ENCODE measurements at places on chromosomes 3 and 15.
A peak's percentile ranks its signal among the peaks of the same experiment; 100 is the strongest.

DNA sequence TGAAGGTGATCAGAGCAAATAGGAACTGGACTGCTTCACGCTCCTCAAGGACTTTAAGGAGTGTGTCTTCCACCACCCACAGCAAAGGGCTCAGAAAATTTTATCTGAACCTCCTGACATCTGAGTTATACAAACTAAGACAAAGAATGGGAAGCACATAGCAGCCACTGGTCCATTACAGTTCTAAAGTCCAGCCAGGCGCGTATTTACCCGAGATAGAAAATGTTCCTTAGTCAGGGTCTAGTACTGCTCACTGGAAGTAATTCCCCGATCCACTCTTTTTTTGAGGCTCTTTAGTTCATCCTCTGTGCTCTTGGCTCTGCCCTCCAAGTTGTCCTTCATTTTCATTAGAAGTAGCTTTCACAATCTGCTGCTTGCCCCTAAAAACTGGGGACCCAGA lies 88.5 kb upstream of the GOLGA8J start:
- no peak for DNase-seq

GRCh38 chr3:181705086-181705480 lies 6.6 kb upstream of the SOX2 start:
- DNase-seq = no peak

GRCh38 chr3:26104851-26105251 lies 315.0 kb downstream of the OXSM start:
- DNase-seq = no peak

DNA sequence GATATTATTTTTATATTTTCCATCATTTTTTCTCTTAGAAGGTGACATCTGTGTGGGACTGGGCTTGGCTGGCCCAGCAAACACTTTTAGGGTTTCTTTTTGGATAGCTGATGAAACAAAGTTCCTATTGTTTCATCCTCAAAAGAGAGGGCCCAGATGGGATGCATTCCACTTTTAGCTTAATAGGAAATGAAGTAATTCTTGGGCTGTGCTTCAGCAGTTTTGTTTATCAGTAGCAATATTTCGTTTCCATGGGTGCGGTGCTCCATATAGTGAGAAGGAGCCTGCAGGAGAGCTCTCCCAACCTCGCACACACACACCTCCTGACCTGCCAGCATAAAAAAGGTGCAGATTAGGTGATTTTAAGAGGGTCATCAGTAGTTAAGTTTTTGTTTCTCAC lies 147.5 kb downstream of the AKAP13 start:
- DNase-seq = no peak

DNA sequence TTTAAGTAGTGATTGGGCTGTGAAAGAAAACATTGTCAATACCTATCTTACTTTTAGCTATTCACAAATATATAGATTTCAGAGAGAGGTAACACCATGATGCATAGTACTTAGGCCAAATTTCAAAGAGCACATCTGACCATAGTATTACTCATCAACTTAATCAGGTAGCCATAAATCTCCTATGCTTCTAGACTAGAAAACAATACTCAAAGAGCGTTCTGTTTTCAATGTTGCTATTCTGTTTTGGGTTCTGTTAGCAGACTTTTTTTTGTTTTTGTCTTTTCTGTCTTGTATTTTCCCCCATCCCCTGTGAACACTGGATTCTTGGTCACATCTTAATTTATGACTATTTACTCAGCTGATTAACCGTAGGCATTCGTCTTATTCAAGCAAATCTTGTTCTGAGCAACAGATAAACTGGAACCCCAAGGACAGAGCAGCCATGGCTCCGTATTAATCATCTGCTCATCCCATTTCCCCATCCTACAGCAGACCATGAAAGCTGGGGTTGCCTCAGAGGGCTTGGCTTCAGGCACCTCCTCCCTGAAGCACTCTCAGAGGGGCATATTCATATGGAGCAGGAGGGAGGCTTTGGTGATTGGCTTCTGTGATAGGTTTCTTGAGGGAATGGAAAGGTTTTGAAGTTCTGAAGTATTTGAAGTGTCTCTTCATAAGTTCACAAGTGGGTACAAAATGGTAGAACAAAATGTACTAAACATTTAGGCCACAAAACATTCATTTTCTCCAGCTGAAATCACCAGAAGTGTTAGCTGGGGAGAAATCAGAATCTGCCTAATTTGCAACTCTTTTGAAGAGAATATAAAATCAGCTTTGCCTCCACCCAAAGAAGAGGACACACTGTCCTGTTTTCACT lies 105.3 kb downstream of the TNIK start:
- DNase-seq = no peak

DNA sequence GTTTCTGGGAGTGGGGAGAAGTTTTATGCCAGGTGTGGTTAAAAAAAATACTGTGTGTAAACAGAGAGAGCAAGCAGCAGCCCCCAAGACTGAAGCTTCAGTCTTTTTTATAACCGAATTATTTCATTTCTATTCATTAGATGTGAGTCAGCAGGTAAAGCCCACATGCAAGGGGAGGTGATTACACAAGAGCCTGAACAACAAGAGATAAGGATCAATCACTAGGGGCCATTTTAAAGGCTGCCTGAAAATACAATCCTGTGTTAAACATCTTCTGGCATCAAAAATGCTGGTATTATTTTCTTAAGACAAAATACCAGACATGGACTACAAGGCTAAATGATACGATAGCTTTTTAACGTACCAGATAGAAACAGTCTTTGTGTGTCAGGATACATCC lies 217.3 kb downstream of the SUCLG2 start:
- no peak for DNase-seq

GRCh38 chr3:94065819-94066480 lies 3.1 kb downstream of the NSUN3 start:
- no peak for DNase-seq

GRCh38 chr15:52019394-52020220 lies 588 bp downstream of the MAPK6 start:
- DNase-seq = peak; percentile 54

DNA sequence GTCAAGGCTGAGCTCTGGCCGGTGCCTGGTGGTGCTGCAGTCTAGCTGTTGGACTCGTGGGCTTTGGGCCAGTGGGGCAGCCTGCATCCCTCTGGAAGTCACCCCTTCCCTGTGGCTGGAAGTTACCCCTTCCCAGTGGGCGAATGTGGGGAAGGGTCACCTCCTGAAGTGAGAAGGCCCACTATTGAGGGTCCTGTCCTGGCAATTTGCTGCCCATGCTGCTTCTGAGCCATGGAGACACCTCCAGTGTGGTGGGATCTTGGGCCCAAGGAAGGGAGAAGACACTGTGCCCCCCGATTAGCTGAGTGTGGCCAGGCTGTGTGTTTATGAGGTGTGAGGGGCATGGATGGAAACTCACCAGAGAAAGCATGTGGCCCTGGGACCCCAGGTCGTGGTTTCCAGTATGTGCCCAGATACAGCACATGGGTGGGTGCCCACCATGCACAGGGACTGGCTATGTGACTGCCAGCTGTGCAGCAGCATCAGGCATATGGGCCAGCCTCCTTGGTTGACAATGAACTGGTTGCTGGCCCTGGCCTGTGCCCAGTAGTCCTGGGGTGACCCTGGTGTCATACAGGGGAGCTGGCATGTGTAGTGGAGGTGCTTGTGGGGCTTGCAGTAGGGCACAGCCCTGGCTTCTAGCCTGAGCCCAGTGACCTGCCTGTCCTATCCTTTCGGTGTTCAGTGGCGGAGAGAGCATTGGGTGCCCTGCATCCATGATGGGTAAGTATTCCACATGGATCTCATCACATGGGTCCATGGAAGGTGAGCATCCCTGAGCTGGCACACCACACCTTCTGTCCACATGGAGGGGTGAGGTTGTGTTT lies 221.2 kb downstream of the SNRPN start:
- no peak for DNase-seq

DNA sequence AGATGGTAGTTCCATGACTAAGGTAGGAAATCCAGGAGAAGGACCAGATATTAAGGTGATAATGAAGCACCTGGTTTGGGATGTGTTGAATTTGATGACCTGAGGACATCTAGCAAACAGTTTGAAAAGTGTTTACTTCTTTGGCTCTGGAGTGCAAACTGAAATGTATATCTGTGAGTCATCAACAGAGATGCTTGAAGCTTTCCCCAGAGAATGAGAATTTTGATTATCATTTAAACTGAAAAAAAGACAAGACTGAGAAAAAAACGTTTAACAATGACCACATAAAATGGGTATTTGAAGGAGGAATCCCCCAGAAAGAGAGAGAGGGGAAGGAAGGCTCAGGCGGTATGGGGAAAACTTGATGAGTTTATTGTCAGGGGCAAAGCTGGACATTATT lies 20.7 kb upstream of the GSK3B start:
- no peak for DNase-seq

DNA sequence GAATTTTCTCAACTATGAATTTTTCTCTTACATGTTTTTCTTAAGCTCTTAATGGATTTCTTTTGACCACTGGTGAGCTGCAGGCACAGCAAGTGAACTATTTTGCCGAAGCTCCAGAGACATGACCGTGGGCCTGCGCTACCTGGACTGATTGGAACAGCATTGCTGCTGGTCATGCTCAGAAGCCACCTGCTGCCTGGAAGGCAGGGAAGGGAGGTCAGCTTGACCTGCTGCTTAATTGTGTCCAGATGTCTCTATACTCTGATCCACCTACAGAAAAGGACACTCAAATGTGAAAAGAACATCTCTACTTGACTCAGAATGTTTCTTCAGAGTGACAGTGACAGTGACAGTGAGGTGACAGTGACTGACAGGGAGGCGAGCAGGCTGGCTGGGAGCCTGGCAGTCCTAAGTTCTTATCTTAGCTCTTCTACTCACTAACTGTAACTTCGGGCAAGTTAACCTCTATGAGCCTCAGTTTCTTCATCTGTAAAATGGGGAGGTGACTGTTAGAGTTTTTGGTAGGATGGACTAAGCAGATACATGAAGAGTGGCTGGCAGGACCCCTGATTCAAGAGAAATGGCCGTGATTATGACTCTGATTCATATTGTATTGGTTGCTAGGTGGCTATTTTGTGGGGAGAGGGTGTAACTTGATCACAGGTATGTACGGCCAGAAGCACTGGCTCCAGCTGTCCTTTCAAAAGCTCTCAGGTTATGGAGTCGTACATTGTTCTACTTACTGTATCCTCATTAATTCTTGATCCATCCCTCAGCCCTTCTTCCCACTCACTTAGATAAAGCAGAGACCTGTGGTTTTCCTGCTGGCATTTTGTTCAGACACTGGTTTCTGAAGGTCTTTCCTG lies 54.8 kb upstream of the DLG1 start:
- DNase-seq = no peak

- DNase-seq = no peak
Measured at GRCh38 chr3:21704796-21705195, 46.2 kb downstream of the ZNF385D start.

GRCh38 chr3:15154326-15154725 lies 51.7 kb upstream of the CAPN7 start:
- no peak for DNase-seq

- no peak for DNase-seq
Measured at GRCh38 chr3:153023896-153024295, 138.1 kb upstream of the RAP2B start.

GRCh38 chr15:69328080-69328479 lies 29.4 kb downstream of the PAQR5 start:
- no peak for DNase-seq

GRCh38 chr3:33060609-33061337 lies 36.2 kb downstream of the GLB1 start:
- DNase-seq = no peak

- DNase-seq = no peak
Measured at GRCh38 chr3:49410846-49411534, 786 bp downstream of the RHOA start.

GRCh38 chr15:31268108-31268501 lies 58.5 kb upstream of the KLF13 start:
- DNase-seq = no peak

- no peak for DNase-seq
Measured at GRCh38 chr3:99626417-99626788, 12.0 kb upstream of the COL8A1 start.

DNA sequence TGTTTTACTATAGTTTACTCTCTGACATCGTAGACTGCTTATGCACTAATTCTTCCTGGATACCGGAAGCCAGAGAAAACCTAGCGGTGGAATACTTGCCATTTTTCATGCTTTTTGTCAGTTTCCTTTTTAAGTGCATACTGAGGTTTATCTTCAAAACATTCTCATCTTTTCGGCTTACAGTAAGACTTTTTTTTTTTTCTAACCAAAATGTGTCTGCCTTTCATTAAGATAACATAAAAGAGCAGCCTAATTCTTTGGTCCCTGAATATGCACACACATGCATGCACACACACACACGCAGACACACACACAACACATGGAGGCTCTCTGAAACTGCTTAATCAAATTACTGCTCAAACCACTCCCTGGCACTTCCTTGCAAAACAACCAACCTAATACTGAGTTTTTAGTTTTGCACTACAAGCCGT lies 1.3 kb downstream of the ZNF445 start:
- DNase-seq = no peak

- DNase-seq = no peak
Measured at GRCh38 chr3:184506561-184506991, 55.0 kb upstream of the EPHB3 start.

DNA sequence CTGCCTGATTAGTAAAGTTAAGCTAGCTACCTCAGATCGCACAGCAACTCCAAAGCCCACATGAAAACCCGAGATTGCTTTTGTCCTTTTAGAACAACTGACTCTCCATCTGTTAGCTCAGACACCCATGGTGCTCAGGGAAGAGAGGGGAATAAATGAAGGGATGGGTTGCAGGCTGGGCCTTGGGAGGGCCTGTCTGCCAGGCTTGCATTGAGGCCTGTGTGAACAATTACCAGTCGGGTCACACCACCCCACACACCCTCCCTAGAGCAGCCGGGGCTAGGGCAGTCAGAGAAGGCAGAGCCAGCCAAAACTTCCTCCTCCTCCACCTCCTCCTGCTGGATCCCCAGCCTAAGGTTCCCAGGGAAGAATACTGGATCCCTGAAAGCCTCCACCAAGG lies 8.8 kb upstream of the PRKAR2A start:
- DNase-seq = no peak

DNA sequence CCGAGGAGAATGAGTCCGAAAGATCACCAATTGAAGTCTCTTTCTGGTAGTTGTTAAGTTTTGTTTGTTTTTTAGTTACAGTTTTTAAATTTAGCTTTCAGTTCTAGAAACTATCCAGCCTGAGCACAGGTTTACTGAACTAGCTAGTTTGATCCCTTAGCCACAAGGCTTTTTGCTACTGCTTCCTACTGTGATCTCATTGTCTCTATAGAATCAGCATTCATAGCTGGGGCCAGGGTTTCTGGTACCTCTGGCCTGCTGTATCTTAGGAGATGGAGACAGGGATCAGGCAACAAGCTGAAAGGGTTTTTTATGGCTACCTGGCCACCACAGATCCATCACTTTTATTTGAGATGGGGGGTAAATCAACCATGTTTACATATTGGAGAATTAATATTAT lies 37.0 kb downstream of the GOLM2 start:
- DNase-seq = no peak

GRCh38 chr15:81012588-81012987 lies 11.9 kb downstream of the TLNRD1 start:
- DNase-seq = no peak

GRCh38 chr15:100779331-100780207 lies 100.1 kb upstream of the ALDH1A3 start:
- no peak for DNase-seq

- no peak for DNase-seq
Measured at GRCh38 chr3:148389916-148390315, 307.8 kb upstream of the AGTR1 start.

All from stimulated activated CD4-positive, alpha-beta T cell treated with anti-CD3 and anti-CD28 coated beads, Interleukin-2, amount 100 ng/mL, for 48 hours (primary cell).